Activated CD8-positive, alpha-beta memory T cell treated with anti-CD3 and anti-CD28 coated beads, Interleukin-2, amount 50 U/mL, for 4 hours (primary cell): ENCODE measurements at places on chromosomes 1 and 21.

GRCh38 chr1:41537788-41538351 is 53.4 kb upstream of the EDN2 start:
- DNase-seq, result no peak

GRCh38 chr1:62362061-62362917 is 43.1 kb upstream of the KANK4 start:
- DNase-seq, result no peak

- DNase-seq, result no peak
Measured at GRCh38 chr1:25197982-25198662, 34.2 kb downstream of the SYF2 start.

DNA sequence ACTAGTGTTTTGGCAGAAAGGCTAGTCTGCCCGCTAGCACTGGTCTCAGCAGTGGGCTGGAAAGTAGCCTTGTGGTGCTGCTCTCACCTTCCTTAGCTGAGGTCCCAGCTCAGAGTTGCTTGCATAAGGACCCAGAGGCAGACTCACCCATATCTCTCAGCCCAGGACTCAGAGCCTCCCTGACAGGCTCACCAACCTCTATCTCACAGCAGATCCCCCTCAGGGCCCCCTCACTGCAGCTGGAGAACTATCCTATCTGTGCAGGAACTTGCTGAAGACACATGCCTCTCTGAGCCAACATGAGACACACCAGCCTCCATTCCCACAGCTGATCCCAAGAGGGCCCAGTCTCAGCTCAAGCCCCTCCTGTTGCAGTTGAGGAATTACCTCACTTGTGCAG is 82.6 kb downstream of the IARS2 start:
- no peak for DNase-seq

DNA sequence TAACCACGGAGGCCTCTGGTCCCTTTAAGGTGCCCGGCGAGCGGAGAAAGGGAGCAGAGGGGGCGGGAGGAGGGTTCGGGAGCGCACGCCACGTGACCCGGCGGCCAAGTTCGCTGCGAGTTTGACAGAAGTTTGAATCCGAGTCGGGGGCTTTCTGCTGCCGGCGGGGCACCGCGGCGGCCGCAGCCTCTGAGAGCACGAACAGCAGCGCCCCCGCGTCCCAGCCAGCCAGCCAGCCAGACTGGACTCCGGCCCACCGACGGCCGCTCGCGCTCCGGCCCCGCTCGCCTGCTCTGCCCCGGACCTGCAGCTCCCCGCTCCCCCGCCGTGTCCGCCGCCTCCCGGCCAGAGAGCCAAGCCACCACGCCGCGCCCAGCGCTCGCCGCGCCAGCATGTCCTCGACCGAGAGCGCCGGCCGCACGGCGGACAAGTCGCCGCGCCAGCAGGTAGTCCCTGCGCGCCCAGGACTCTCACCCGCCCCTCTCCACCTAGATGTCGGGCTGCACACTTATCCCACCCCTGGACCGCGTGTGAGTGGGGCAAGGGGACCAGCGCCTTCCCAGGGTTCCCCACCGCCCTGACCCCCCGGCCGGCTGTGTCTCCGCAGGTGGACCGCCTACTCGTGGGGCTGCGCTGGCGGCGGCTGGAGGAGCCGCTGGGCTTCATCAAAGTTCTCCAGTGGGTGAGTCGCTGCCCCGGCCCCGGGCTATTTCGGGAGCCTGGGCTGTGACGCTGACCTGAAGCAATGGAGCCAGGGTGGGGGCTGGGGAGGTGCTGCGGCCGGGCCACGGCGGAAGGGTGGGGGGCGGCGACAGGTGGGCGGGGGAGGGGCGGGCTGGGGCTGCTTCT is at the start of gene SYPL2:
Gene SYPL2, plus strand, starts transcription at position 95 of the 849 bp plus-strand sequence. Its CDS starts 298 bp downstream, at position 393.
- peak; percentile 44 for DNase-seq

DNA sequence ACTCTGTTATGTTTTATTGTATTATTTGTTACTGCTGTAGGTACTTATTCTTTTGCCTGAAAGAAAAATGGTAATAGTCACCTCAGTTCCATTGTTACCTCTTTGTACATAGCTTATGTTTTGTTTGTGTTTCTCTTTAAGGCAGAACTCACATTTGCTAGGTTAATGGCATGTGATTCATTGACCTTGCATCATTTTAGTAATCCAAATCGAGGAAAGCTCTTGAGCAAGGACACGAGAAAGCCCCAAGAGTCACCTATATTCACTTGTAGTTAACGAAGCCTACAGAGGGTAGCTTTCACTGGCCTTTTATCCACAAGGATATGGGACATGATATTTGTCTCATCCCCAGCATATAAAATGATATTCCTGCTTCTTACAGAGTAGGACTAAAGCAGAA is 1765.2 kb downstream of the NCAM2 start:
- no peak for DNase-seq

DNA sequence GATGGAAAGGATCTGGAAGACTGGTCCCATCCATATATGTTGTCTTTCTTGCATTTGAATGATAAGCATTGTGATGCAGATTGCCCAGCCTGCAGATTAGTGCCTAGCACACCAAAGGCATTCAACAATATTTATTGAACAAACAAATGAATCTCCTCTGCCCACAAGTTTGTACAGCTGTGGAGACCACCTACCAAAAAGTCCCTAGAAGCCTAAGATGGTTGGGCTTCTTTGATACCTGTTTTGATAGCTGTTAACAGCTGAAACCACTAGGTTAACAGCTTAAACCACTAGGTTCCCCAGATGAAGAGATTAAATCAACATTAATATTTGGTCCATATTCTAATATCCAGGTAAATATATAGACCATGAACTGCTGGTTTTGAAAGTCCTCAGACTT is 9.8 kb downstream of the DUSP10 start:
- no peak for DNase-seq

DNA sequence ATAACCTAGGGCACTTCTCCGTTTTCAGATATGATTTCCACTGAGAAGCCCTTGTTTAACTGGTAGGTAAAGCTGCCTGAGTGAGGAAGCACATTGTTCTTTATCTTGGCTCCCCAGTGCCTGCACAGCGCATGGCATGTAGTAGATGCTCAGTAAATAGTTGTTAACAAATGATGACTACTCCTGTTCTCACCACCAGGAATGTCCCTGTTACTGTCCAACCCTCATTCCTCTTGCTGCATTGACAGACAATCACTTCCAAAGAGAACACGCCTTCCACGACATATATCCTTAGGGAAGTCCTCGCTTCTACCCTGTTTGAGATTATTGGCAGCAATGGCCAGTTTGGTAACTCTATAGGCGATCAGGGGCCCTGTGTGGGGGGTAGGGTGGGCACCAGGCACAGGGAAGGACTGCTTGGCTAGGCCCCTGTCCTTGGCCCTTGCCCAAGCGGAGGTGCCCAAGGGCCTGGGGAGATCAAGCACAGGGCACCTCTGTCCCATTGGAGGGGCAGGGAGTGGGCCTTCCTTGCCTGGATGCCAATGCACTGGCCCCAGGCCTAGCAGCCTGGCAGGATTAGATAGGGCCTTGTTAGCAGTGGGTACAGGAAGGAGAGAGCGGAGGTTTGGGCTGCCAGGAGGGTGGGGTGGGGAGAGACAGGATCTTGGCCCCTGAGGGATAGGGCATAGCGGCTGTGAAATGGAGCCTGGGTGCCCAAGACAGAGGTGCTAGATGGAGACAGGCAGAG is 10.2 kb downstream of the NES start:
- no peak for DNase-seq

DNA sequence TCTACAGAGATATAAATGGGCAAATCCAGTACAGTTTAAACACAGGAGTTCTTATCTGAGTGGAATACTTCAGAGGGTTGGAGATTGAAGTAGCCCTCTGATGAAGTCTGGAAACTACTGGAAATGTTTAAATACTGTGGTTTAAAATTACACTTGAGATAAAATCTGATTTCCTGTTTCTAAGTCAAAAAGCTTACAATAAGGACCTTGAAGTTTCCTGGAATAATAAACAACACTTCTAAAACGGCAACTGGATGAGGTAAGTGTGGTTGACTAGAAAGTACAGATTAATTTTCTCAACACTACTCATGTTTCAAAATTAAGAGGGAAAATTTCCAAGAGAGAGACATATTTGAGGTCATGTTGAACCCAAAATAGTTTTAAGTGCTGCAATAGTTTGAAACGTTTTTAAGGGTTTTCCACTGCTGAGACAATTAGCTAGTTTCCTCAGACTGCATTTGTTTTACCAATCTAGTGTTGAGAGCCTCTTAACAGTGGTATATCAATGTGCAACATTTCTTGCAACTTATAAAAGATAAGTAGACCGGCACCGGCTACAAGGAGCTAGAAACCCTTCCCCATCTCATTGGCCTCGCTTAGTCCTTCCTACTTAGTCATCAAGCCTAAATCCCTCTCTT is 27.4 kb downstream of the KCNA3 start:
- no peak for DNase-seq

GRCh38 chr1:197336571-197336970 is 68.5 kb downstream of the CRB1 start:
- no peak for DNase-seq

DNA sequence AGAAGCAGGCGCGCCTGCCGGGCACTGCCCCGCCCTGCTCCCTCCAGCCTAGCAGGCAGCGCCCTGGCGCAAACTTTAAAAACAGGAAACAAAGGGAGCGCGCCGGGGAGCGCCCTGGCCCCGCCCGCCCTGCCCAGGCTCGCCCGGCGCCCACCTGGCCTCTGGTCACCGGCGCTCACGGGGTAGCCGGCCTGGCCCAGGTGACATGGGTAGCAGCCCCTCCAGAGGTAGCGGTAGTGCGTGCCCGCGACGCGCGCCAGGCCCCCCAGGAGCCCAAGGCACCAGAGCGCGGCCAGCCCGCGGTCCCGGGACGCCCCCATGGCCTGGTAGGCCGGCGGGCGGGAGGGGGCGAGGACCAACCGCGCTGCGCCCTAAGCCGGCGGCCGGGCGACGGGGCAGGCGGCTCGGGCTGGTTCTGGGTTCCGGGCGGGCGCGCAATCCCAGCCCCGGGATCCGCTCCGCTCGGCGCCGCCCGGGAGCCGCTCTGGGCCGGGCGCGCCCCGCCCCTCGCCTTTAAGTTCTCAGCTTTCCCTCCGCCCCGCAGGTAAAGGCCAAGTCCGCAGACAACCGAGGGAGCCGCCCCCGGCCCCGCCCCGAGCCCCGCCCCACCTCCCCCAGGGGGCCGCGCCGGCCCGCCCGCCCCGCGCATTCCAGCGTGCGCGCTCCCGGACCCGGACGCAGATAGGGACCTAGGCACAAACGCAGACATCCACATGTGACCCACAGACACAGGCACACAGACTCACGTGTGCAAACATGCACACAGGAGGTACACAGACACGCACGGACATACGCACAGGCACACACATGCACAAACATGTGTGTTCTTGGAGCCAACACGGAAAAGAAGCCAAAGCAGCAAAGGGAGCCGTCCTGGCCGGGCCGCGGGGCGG is 76.7 kb downstream of the ARHGEF16 start:
- DNase-seq, result peak; percentile 71

DNA sequence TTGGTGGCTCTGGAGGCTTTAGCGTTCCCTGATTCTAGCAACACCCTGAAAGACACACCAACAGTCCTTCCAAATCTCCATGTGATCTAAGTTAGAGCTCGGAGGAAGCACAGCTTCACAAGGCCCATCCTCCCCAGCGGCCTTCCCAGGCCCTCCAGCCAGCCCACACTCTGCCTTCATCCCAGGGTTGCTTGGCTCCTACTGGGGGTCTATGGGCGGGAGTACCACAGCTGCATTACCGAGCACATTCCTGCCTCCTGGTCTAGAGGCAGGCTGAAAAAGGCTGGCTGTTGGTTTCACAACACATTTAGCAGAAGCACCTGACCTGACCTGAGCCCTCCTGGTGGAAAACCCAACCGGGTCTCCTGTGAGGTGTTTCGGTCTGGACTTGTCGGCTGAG is 54.7 kb upstream of the TRIM67 start:
- DNase-seq, result no peak

- DNase-seq, result no peak
Measured at GRCh38 chr1:47767741-47768100, 229.5 kb downstream of the TRABD2B start.

GRCh38 chr21:30329203-30329875 is 8.2 kb downstream of the KRTAP27-1 start:
- DNase-seq, result no peak

GRCh38 chr21:42280356-42281180 is 34.6 kb downstream of the TFF3 start:
- DNase-seq, result no peak

DNA sequence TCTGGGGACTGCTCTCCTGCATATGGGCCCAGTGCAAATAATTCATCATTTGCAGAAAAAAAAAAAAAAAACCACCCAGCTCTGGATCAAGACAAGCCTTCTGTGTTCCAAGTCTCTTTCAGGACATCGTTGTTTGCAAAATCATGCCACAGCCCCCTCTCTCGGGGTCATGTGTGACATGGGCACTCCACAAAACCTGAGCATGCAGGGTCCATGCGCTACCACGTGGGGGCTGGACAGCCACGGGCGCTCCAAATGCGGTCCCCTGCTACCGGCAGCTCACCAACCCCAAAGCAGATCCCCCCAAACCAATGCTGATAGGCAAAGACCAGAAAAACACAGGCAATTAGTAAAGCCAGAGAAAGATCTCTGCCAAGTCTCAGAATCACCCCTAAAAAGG is 17.6 kb downstream of the NPHP4 start:
- DNase-seq, result no peak

DNA sequence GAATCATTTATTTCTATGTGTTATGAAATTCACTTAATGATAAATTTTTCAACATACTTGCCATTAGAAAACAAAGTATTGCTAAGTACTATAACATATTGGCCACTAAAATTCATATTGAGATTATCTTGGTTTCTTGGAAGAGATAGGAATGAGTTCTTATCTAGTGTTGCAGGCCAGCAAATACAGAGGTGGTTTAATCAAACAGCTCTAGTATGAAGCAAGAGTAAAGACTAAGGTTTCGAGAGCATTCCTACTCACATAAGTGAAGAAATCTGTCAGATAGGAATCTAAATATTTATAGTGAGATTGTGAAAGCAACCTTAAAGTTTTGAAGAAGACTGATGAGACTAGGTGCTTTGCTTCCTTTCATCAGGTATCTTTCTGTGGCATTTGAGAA is 37.9 kb upstream of the FOXE3 start:
- no peak for DNase-seq

- no peak for DNase-seq
Measured at GRCh38 chr1:228955691-228956090, 220.4 kb downstream of the RHOU start.

GRCh38 chr1:175136246-175136645 is 56.3 kb downstream of the KIAA0040 start:
- no peak for DNase-seq

GRCh38 chr1:12114340-12114683 is 51.2 kb downstream of the TNFRSF8 start:
- no peak for DNase-seq
